ENCODE measurements at places on chromosomes 2 and 18.
A peak's percentile ranks its signal among the peaks of the same experiment; 100 is the strongest.

- DNase-seq = no peak
These were observed 60.1 kb downstream of the PIGN start for GRCh38 chr18:62126737-62127136.

- DNase-seq = peak; percentile 58
These were observed 538.0 kb downstream of the SLC4A3 start for GRCh38 chr2:220165401-220165800.

DNA sequence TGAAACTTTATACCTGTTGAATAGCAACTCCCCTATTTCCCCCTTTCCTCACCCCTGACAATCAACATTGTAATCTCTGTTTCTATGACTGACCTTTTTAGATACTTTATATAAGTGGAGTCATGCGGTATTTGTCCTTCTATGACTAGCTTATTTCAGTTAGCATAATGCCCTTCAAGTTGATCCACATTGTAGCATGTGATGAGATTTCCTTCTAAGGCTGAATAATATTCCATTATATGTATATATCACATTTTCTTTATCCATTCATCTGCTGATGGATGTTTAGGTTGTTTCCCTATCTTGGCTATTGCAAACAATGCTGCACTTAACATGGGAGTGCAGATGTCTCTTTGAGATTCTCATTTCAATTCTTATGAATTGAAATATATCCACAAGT lies 9.5 kb downstream of the FASTKD2 start:
- no peak for DNase-seq

GRCh38 chr2:112791019-112791418 lies 6.7 kb upstream of the IL1A start:
- no peak for DNase-seq

- no peak for DNase-seq
These were observed 59.7 kb downstream of the DDX1 start for GRCh38 chr2:15651367-15651727.

GRCh38 chr2:240170883-240171282 lies 30.4 kb upstream of the OTOS start:
- DNase-seq = no peak
